Astrocyte (in vitro differentiated cells and primary cell): ENCODE measurements at places on chromosomes 6 and 20. TPM values are rescaled to one million over a fixed set of nuclear protein-coding genes. Genes with fewer than 3 reads are reported as not detected.

DNA sequence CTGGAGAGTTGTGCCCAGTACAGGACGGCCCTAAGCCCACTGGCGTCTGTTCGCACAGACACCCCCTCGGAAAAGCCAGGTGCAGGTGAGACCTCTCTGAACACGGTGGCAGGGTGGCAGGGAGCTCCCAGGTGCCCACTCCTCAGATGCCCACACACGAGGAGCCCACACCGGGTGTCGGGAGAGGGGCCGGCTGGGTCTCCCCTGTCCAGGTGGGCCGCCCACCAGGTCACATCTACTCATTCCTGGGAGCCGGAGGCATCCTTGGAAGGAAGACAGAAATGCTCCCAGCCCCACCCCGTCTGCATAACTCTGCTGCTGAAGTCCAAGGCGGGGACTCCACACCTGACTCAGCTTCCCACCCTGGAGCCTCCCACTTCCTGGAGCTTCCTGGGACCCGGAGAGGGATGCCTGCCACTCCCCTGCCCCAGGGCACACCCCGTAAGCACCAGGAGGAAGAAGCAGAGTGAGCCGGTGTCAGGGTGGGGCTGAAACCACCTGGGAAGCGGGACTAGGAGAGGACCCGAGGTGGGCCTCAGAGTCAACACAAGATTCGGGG lies 2.5 kb downstream of the SRMS start:
- no peaks in the 10 kb centered on the region for H3K27me3 ChIP-seq
- H3K36me3 ChIP-seq, result no peaks in the 10 kb centered on the region
- no peak for DNase-seq
- no peaks in the 10 kb centered on the region for H3K4me1 ChIP-seq
- H3K27ac ChIP-seq, result no peak overlapping the region

GRCh38 chr6:119204719-119205118 lies 126.3 kb upstream of the FAM184A start:
- no peak overlapping the region for H3K27ac ChIP-seq
- no peaks in the 10 kb centered on the region for H3K27me3 ChIP-seq
- H3K36me3 ChIP-seq, result no peaks in the 10 kb centered on the region
- H3K4me3 ChIP-seq, result no peak overlapping the region
- no peaks in the 10 kb centered on the region for H3K4me1 ChIP-seq
- no peak for DNase-seq

DNA sequence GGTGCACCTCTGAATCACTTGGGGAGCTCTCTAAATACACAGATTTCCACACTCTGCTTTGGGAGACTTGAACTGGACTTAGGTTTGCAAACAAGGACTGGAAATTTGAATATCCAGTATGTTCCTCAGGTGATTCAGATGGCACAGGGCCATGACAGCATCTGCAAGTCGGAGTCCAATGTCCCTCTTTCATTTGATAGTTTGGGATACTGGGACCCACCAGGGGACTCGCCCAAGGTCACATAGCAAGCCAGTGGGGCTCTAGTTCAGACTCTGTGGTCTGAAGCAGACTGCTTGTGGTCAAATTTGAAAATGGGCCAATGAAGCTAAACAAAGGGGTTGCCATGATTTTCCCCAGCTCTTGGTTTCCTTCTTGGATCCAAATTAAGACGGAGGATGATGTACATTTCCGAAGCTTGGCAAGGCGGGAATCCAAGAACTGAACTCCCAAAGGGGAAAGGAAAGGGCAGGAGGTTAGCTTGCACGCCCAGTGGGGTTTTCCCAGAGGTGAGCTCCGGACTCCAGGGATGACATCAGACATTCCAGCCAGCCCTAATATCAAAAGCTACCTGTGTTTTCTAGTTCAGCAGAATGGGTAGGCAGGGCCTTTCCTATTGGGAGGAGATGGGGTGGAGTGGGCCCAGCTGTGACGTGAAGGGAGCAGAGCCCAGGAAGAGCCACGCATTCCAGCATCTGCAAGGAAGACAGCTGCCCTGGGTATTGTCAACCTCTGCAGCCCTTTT lies 3.4 kb upstream of the SYS1 start:
- H3K4me3 ChIP-seq, result no peak overlapping the region
- peak; percentile 79 for DNase-seq
- H3K27ac ChIP-seq, result peak overlapping the region; percentile 59
- no peaks in the 10 kb centered on the region for H3K27me3 ChIP-seq

GRCh38 chr6:154390034-154390433 lies 33.4 kb upstream of the IPCEF1 start:
- no peaks in the 10 kb centered on the region for H3K27me3 ChIP-seq
- DNase-seq, result no peak

GRCh38 chr6:130557481-130558112 lies 191.8 kb downstream of the TMEM200A start:
- no peaks in the 10 kb centered on the region for H3K27me3 ChIP-seq
- DNase-seq, result no peak
- H3K4me3 ChIP-seq, result no peak overlapping the region
- peaks cover 4% of the 10 kb centered on the region for H3K4me1 ChIP-seq
- no peak overlapping the region for H3K27ac ChIP-seq

The DLK2 gene
- 0.41 and 0.68 TPM in 2 replicates for total RNA-seq

The ZCCHC3 gene
- total RNA-seq, result 18.6 and 20.2 TPM in 2 replicates

The ABCF1 gene
- total RNA-seq, result 58.1 and 60.3 TPM in 2 replicates

GRCh38 chr6:15090145-15090579 lies 155.7 kb upstream of the JARID2 start:
- H3K4me1 ChIP-seq, result no peaks in the 10 kb centered on the region
- no peaks in the 10 kb centered on the region for H3K36me3 ChIP-seq
- H3K27me3 ChIP-seq, result no peaks in the 10 kb centered on the region
- H3K4me3 ChIP-seq, result no peak overlapping the region
- H3K27ac ChIP-seq, result no peak overlapping the region
- no peak for DNase-seq
